ENCODE measurements at places on chromosomes 1 and 21.

DNA sequence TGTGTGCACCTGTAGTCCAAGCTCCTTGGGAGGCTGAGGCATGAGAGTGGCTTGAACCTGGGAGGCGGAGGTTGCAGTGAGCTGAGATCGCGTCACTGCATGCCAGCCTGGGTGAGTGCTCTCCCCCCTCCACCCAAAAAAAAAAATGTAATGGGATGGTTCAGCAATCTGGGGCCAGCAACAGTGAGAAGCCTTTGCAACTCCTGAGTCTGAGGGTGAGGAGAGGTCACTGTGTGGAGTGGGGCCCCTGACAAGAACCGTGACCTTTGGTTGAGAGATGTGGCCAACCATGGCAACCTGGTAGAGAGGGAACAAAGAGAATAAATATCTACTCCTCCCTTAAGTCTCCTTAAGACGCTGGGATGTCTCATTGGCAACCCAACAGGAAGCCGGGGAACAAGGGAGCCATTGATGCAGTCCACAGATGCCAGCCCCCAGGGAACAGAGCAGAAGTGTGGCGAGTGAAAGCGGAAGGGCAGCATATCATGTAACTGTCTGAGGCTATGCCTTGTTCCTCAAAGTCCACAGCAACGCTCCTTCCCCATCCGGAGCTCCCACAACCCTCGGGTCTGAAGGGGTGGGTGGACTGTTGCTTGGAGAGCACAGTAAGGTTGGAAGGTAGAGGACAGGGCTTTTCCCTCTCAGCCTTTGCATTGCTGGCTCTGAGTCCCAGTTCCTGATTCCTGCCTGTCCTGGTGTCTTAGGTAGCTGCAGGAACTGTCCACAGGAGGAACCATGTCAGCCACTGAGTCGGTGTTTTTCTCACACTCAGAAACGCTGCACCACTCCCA, 8.3 kb downstream of the TRNP1 start:
- no peak for DNase-seq

- no peak for DNase-seq
These were observed 10.2 kb downstream of the KRTAP20-3 start for GRCh38 chr21:30652891-30653290.

DNA sequence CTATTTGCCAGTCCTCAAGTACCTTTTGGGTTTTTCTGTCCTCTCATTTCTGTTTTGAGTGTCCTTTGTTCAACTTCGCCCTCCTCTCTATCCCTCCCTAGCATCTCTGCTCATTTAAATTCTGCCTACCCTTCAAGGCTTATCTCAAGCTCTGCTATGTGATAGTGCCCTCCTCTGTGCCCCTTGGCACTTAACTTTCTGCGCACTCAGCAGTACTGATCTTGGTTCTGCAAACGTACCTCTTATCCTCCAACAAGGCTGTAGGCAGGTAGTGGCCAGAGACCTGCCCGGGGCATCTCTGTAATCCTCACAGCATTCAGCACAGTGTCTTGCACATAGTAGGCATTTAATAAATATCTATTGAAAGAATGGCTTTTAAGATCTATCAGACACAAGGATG, 5.3 kb upstream of the IL20 start:
- no peak for DNase-seq

- DNase-seq: no peak
These were observed 118.7 kb downstream of the IER5 start for GRCh38 chr1:181206979-181207790.

DNA sequence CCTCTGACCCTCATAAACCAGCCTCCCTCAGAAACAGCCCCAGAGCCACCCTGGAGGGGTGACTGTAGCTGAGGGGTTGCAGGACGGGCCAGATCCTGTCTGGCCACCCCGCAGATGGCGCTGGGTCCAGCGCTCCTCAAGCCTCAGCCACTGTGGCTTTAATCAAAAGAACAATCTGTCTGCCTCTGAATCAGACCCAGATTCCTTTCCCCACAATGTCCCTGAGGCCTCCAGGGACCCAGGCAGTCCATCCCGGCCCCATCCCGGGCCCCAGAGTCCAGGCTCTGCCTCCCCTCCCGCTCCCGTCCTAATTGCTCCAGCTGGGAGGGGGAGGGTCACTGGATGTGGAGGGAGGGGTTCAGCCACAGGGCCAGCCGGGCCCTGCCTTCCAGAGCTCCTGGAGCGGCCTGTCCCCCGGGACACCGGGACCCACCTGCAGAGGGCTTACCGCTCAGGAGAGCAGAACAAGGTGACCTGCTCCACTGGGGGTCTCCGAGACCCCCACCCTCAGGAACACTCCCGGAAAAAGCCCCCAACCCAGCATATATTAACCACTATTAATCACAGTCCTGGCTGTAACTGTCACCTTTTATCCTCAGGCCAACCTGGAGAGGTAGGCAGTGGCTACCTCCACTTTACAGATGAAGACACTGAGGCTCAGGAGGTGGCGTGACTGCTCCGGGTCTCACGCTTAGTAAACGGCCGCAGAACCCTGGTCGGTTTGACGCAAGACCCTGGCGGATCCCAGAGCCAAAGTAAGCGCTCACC, 836 bp upstream of the FBLIM1 start:
- DNase-seq: no peak

DNA sequence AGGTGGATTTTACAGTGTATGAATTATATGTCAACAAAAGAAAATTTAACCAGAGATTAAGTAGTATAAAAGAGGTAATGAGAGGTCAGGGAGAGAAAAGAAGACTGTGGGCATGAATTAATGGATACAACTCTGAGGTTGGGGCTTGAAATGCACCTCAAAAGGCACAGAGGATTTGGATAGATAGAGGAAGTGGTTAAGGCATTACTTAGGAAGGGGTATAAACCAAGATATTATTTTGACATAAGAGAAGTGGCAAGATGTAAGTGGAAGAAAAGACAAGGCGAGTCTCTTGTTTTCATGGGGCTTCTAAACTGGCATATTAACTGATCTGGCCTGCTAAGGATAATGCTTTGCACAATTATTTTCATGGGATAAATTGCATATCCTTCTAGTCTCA, 34.1 kb downstream of the RAP1A start:
- no peak for DNase-seq

DNA sequence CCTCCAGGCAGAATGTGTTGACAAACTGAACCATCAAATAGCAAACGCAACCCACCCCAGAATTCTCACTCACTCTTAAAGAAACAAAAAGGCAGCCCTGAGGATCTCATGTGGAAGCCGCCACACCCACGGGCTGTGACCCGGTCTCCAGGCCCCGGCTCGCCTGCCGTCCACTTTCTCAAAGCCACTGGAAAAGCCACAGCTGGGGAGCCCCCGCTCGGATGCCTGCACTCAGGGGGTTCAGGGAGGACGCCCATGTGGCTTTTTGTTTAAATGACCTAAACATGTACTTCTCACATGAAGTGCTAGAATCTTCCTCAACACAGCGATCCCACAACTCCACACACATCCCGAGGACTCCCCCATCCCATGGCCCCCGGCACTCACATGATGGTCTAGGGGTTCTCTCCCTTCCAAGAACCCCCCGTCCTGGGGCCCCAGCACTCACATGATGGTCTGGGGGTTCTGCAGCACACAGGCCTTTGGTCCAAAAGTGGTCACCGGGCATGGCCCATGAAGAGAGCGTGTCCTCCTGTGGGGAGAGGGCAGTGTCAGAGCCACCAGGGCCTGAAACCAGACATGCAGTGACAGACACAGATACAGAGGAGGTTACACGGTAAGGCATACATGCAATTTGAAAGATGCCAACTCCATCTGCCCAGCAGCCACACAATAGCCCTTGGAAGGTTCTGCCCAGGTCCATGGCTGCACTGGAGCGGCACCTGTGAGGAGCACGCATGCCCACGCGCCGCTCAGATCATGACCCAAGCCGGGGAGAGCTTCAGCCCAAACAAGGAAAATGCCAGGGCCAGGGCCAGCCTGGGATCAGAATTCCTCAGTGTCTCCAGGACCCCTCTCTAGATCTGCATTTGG, 16.5 kb downstream of the NADK start:
- no peak for DNase-seq

DNA sequence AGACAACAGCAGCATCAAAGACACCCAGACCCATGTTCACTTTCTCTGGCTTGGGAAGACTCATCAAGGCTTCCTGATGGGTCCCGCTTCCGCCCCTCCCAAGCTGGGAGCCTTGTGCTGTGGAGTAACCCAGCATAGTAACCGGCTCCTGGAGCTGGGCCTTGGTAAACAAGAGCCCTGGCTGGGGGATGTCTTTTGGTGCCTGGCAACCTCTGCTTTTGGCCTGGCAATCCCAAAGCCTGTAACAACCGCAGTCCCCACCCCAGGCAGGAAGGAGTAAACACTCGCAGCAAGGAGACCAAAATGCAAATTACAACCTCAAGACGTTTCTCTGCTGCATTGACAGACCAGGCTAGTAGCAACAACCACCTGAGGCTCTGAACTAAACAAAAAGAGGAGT, 16.9 kb upstream of the THRAP3 start:
- DNase-seq: no peak

DNA sequence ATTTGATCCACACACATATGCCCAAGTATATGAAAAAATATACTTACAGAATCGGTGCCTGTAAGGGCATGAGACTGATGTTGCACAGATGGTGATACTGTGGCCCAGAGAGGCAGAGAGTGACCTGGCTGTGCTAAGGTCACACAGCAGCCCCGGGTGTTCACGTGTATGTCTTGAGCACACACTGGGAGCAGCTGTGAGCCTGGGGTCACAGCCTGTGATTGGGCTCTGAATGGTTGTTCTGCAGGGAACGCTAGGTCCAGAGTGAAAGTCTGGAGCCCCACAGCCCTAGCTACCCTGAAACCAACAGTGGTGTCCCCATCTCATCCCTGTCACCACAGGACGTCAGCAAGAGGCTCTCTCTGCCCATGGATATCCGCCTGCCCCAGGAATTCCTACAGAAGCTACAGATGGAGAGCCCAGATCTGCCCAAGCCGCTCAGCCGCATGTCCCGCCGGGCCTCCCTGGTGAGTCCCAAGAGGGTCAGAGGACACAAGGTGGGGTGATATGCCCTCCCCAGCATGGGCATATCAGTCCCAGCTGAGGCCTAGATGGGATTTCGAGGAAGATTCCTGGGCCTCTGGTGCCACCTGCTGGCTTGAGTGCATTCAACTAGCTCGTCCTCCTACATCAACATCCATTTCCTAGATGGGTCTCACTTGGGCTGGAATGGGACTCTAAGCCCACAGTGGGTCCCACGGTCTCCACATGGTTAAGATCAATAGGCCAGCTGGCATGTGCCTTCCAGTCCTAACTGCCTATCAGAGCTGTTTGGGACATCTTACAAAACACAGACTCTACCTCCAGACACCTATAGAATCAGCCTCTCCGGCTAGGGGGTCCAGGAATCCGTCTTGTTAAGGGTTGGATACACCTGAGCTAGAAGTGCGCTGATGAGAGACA, 19.7 kb downstream of the CDK18 start:
- peak; percentile 78 for DNase-seq

DNA sequence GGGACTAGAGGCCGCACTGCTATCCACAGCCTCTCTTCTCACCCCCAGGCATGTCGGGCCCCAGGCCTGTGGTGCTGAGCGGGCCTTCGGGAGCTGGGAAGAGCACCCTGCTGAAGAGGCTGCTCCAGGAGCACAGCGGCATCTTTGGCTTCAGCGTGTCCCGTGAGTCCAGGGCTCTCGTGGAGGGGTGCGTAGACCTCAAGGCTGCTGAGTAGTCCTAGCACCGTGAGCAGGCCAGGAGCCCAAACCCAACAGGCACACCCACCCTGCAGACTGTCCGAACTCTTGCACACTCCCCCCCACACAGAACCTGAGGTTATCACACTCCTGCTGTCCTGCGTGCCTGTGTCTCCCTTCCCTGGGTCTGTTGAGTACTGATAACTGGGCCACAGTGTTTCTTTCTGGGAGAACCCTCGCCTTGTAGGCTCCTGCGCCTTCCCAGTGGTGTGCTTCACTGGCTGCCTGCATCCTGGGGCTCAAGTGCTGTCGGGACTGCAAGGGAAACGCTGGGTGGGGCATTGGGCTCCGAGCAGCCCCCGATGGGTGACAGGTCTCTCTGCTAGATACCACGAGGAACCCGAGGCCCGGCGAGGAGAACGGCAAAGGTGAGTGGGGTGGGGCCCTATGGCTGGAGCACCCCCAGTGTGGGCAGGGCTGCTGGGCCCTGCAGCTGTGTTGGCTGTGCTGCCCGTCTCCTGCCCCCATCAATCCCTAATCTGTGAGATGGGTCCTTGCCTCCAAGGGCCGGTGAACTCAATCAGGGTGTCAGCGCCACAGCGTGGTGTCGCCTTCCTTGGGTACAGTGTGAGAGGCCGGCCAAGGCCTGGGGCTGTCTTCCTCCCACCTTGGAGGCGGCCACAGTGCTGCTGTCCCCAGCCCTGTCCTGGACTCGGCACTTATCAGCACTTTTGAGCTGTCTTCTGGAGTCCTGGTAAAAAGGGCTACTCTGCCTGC, 4.0 kb upstream of the GJC2 start:
- no peak for DNase-seq

DNA sequence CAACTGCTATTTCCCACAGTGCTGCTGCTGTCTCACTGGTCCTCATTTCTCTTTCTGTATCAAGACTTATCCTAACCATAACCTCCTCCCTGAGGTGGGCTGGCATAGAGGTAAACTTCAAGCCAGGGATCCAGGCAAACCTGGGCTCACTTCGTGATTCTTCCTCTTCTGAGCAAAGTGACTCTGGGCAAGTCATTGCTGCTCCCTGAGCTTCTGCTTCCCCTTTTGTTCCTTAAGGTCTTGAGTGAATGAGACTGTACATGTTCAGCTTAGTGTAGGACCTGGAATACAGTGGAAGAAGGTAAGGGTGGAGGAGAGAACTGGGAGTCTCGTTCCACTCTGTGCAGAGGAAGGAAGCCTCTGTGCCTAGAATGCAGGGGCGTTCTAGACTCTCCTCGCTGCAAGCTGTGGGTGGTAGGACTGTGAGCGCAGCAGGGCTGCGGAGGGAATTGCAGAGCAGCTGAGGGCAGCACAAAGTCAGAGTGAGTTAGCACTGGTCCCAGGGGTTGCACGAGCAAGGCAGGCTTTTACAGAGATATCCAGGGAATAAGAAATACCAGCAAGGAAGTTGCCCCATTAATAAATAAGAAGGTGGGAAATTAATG, 11.4 kb upstream of the ERI3 start:
- DNase-seq: no peak

GRCh38 chr1:247407180-247407616, 8.8 kb upstream of the NLRP3 start:
- DNase-seq: no peak

GRCh38 chr1:70948396-70949017, 99.1 kb downstream of the PTGER3 start:
- no peak for DNase-seq

- no peak for DNase-seq
These were observed 486.2 kb upstream of the VAMP3 start for GRCh38 chr1:7284839-7285435.

- no peak for DNase-seq
These were observed 5.4 kb upstream of the SFN start for GRCh38 chr1:26857473-26858060.

All from endothelial cell (in vitro differentiated cells).